ENCODE measurements at places on chromosomes 2 and 18. TPM values are rescaled to one million over a fixed set of nuclear protein-coding genes. Genes with fewer than 3 reads are reported as not detected.

The DES gene
- total RNA-seq = 1.5 TPM

GRCh38 chr2:96389736-96390135 lies 54.2 kb downstream of the NCAPH start:
- no peak for DNase-seq

DNA sequence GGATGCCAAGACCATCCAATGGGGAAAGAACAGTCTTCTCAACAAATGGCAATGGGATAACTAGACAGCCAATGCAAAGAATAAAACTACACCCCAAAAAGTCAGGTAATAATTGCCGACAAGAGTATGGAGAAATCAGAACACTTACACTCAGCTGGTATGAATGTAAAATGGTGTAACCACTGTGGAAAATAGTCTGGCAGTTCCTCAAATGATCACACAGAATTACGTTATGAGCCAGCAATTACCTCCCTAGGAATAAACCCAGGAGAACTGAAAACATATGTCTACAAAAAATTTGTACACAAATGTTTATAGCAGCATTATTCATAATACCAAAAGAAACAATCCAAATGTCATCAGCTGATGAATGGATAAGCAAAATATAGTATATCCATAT lies 8.8 kb downstream of the IWS1 start:
- no peak for DNase-seq

DNA sequence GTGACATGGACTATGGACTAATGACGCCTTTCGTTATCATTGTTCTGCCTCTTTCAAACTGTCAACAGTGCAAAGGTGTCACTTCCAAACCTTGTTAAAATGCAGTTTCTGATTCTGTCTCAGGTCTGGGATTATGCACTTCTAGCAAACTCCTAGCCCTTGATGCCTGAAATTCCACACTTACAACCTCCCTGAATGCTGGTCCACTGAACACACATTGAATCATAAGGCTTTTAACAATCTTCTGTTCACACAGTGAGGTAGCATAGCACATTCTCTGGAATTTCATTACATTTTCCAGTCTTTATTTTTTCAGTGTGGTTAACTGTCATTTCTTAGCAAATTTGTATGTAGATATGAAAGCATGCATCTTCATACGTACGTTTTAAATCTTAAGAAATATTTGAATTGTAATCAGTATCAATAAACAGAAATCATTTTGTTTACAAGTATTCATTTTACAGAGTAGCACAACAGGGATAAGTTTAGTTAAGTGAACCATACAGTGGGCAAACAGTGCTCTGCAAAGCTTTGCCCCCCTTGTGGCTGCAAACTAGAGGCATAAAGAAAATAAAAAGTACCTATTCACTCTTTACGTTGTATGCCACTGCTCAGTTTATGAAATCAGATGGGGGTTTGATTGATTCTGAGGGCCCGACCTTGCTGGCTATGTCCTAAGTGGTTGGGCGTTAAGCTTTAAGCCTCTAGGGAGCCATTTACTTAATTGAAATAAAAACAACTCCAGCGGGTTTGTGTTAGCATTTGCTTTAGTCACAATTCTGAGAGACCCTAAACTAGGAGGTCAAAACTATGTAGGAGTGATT lies 250.8 kb downstream of the LRRTM1 start:
- DNase-seq = no peak

The TOGARAM2 gene
- 1.6 TPM for total RNA-seq

GRCh38 chr2:144183727-144184126 lies 336.2 kb downstream of the ZEB2 start:
- DNase-seq = peak; percentile 68

DNA sequence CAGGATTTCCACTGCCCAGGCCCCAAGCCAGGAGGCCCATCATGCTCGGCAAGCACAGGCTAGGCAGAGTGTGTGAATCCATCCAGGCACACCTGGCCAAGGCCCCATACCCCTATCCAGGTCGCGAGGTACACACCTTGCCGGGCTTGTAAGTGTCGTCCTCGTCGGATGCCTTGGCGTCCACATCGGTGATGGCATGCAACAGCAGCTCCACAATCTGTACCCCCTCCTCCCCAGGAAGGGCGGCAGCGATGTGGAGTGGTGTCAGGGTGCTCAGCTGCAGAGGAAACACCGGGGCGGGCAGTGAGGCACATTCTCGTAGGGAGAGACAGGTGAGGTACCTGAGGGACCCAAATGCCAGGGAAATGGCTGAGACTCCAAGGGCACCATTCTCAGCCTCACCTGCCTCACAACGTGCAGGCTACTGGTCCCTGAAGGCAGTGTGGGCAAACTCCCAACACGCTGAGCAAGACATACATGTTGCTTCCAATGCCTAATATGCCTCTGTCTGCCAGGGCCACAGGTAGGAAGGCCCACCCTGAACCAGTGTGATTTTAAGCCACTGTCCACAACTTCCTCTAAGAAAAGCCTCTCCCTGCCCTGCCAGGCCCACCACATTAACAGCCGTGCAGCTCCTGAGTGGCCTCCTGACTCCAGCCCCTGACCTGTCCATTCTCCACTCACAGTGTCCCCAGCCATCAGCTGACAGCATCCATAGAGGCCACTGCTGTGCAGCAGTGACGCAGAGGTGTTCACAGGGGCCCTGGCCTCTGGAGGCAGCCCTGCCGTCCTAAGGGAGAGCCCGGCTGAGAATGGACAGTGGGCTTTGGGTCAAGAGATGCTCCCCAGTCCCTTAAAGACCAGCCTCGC lies 44.9 kb downstream of the ANKMY1 start:
- DNase-seq = no peak

DNA sequence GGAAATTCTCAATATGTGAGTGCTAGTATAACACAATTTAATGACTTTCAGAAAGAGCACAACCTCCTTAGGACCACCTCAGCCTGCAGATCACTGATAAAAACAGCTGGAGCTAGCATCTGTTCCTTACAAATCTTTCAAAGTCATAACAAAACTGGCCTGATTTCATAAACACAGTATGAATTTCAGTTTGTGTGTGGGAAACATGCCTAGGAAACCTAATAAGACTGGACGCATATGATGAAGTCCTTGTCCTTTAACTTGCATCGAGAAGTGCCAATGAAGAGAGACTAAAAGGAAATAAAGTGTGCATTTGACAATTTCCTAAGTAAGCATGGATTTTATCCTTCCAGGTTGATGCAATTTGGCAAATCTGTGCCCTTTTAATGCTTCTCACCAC lies 74.1 kb upstream of the KLHL14 start:
- no peak for DNase-seq

DNA sequence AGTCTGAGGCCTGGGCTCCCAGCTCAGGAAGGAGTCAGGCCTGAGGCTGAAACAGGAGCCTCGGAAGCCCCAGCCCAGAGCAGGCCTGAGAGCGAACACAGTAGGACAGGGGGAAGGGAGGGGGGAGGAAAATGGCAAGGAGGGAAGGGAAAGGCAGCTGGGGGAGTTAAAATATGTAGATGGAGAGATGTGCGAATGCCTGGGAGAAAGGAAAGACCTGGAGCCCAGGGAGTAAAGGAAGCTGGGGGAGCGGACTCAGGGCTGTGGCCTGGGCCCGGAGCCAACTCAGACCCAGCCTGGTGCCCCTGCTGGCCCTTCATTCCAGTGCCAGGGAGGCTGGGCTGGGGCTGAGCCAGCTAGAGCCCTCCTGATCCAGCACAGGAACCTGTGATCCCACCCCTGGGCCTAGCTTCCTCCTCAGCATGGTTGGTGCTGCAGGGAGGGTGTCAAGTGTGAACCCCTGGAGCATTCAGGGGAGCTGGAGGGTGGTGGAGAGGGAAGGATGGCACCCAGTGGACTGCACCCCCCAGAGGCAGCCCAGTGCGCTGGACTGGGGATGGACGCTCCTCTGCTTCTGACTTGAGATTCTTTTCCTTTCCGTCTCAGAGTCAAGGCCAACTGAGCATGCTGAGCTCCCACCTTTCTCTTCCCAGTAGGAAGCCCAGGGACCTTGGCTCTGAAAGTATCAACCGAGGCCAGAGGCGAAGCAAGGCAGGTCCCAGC lies 46.3 kb downstream of the EMX1 start:
- DNase-seq = no peak

- no peak for DNase-seq
These were observed 75.9 kb downstream of the NFATC1 start for GRCh38 chr18:79471597-79471996.

The HNMT gene
- 2.2 TPM for total RNA-seq

GRCh38 chr2:50143822-50144575 lies 887.9 kb downstream of the NRXN1 start:
- no peak for DNase-seq

GRCh38 chr2:211306929-211307328 lies 750.5 kb downstream of the CPS1 start:
- no peak for DNase-seq

DNA sequence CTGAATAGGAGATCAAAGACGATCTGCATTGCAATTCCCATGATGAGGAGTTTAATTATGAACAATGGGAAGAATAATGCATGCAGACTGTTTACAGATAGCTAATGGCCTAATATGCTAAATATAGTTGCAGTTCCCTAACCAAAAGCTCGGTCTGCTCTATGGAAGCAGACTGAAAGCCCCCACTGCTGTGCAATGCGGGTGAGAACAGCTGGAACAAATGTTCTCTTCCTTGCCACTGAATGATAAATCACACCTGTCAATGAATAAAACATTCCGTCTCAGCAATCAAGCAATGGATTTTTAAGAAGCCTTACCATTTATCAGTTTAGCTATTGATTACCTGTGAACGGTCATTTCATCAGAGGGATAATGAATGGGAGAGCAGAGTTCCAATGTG lies 704.5 kb upstream of the RAB6C start:
- no peak for DNase-seq

GRCh38 chr18:56374007-56374655 lies 264.3 kb downstream of the TXNL1 start:
- DNase-seq = no peak

- no peak for DNase-seq
These were observed 45.9 kb downstream of the KDM3A start for GRCh38 chr2:86487062-86487461.

The NR4A2 gene
- total RNA-seq = 2.6 TPM

DNA sequence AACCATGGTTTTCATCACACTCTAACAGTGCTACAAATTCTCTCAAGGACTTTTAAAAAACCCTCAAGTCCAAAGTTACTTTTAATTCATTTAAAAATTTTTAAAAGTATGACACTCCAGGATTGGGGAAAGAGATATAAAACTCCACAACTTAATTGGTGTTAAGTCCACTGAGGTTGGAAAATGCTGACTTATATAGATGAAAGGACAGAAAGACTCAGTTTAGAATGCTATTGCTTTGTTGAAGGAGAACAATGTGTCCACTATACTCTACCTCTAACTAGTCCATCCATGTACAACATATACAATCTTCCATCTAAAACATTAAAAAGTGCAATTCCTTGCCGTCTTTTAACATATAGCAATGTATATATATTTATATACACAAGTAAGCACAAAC lies 41.2 kb downstream of the CABYR start:
- no peak for DNase-seq
